Tibial nerve (tissue), 4 donors: ENCODE measurements at places on chromosomes 7 and 10. TPM values are rescaled to one million over a fixed set of nuclear protein-coding genes. Genes with fewer than 3 reads are reported as not detected.

- peak overlapping the region; percentile 77 for H3K4me3 ChIP-seq
- no peaks in the 10 kb centered on the region for H3K36me3 ChIP-seq
- no peaks in the 10 kb centered on the region for H3K27me3 ChIP-seq
- DNase-seq: peak; percentile 86
These were observed 16.2 kb downstream of the HSPB1 start for GRCh38 chr7:76318488-76319353.

CLRN3 gene
- total RNA-seq: not detected

- H3K27me3 ChIP-seq: no peaks in the 10 kb centered on the region
- H3K4me1 ChIP-seq: no peaks in the 10 kb centered on the region
- no peak for DNase-seq
- H3K4me3 ChIP-seq: no peak overlapping the region
These were observed 186.5 kb upstream of the BET1 start for GRCh38 chr7:94190599-94191061.

DNA sequence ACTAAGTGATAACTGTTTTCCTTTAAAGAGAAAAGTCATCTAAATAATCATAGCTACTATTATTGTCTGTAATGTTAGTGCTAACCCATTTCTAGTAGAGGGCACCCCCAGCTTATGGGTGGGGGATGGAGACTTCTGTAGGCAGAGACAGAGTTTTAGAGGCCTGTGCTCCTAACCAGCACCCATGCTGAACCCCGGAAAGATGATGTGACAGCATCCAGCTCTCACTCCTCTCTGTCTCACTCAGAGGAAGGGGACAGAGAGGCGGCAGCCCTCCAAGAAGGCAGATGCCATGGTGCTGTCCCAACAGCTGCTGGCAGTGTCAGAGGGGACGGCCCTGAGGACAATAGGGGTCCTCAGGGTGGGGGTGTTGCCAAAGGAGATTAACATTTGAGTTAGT is 74.4 kb upstream of the PRLHR start:
- H3K4me3 ChIP-seq: no peak overlapping the region
- peak overlapping the region; percentile 34 for H3K27ac ChIP-seq
- no peaks in the 10 kb centered on the region for H3K4me1 ChIP-seq

TAS2R5 gene
- total RNA-seq: 9.0 TPM

GRCh38 chr10:92222603-92223262 is 68.1 kb downstream of the CPEB3 start:
- H3K4me1 ChIP-seq: no peaks in the 10 kb centered on the region
- H3K27ac ChIP-seq: no peak overlapping the region
- H3K4me3 ChIP-seq: no peak overlapping the region
- H3K27me3 ChIP-seq: no peaks in the 10 kb centered on the region

GRCh38 chr10:101545898-101546297 is 42.2 kb downstream of the POLL start:
- no peak overlapping the region for H3K27ac ChIP-seq
- DNase-seq: no peak
- no peak overlapping the region for H3K4me3 ChIP-seq
- no peaks in the 10 kb centered on the region for H3K27me3 ChIP-seq
- H3K36me3 ChIP-seq: no peaks in the 10 kb centered on the region

DNA sequence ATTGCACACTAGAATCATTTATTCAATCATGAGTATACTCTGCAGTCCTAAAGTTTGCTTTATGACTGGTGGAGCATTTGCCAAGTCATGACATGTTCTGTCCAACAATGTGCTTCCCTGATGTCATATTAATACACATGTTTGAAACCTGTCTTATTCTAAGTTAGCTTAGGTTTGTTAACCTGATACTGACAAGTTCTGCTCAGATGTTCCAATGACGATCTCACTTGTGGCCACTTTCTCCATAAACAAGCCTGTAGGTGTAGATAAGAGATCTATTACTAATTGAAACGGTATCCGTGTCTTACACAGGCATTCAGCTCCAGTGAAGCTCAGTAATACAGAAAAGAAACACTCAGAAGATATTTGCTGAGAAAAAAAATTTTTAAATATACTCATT is 64.9 kb downstream of the GPR37 start:
- DNase-seq: no peak
- H3K4me1 ChIP-seq: no peaks in the 10 kb centered on the region
- no peaks in the 10 kb centered on the region for H3K36me3 ChIP-seq
- no peak overlapping the region for H3K27ac ChIP-seq
- no peak overlapping the region for H3K4me3 ChIP-seq

DNA sequence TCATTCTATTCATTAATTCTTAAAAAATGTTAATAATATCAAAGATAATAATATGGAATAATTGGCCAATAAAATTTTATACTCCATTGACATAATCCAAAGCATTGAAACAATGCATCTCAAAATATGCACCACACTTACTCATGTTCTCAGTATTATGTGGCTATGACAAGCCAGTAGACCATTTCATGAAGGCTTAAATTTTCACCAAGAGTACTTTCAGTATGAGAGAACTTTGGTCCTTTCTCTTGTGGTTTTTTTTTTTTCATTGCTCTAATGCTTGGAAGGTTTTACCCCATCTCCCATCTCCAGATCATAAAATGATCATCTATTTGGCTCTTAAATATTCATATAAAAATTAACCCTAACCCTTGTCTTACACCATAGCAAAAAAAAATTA is 45.5 kb upstream of the TMEM140 start:
- no peaks in the 10 kb centered on the region for H3K36me3 ChIP-seq
- no peaks in the 10 kb centered on the region for H3K4me1 ChIP-seq
- H3K4me3 ChIP-seq: no peak overlapping the region

OR2A12 gene
- total RNA-seq: not detected

- no peak for DNase-seq
- no peaks in the 10 kb centered on the region for H3K4me1 ChIP-seq
- H3K27me3 ChIP-seq: no peaks in the 10 kb centered on the region
- H3K4me3 ChIP-seq: no peak overlapping the region
- H3K27ac ChIP-seq: no peak overlapping the region
- H3K36me3 ChIP-seq: peaks cover 60% of the 10 kb centered on the region
These were observed 5.8 kb downstream of the BHLHA15 start for GRCh38 chr7:98216941-98217622.

DNA sequence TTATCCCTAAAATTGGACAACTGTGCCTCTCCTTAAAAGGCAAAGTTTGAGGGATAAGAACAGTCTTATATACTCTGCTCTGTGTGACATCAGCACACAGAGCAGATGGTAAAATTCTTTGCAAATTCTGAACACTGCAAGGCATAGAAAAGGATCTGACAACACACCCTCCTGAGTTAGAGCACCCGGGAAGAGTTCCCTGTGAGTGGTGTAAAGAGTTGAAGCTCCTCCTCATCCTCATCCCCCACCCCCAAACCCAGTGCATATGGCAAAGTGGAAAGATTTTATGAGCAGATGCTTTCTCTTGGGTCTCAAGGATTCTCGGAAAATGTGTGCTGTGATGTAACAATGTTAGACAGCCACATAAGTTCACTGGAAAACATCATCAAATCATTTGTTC is 40.0 kb upstream of the DGKI start:
- DNase-seq: no peak
- H3K36me3 ChIP-seq: peaks cover 23% of the 10 kb centered on the region
- no peaks in the 10 kb centered on the region for H3K4me1 ChIP-seq

DNA sequence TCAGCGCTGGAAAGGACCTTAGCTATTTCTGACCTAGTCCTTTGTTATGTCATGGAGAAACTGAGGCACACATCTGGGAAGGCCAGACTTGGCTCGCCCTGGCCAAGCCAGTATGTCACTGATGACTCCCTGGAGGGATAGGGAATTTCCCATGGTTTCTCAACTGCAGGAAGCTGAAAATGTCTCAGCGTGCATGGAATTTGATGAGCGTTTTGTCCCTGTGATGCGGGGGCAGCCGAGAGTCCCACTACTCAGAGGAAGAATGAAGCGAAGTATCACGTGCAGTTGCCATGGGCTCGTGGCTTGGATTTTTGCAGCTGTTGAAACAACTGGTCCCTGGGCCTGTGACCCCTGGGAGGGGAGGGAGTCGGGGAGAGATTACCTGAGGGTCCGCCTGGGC is 44.8 kb downstream of the CLIP2 start:
- H3K27me3 ChIP-seq: no peaks in the 10 kb centered on the region
- H3K4me3 ChIP-seq: no peak overlapping the region
- DNase-seq: no peak
- peaks cover 29% of the 10 kb centered on the region for H3K36me3 ChIP-seq

EPHB4 gene
- 15.5 TPM for total RNA-seq

- H3K36me3 ChIP-seq: no peaks in the 10 kb centered on the region
- H3K4me3 ChIP-seq: no peak overlapping the region
- H3K27me3 ChIP-seq: no peaks in the 10 kb centered on the region
These were observed 375.9 kb downstream of the NXPH1 start for GRCh38 chr7:8809320-8809719.

GRCh38 chr7:24384362-24385030 is 100.5 kb downstream of the NPY start:
- no peaks in the 10 kb centered on the region for H3K27me3 ChIP-seq
- H3K36me3 ChIP-seq: no peaks in the 10 kb centered on the region
- no peak overlapping the region for H3K27ac ChIP-seq
- no peak for DNase-seq
- no peaks in the 10 kb centered on the region for H3K4me1 ChIP-seq
- no peak overlapping the region for H3K4me3 ChIP-seq

DNA sequence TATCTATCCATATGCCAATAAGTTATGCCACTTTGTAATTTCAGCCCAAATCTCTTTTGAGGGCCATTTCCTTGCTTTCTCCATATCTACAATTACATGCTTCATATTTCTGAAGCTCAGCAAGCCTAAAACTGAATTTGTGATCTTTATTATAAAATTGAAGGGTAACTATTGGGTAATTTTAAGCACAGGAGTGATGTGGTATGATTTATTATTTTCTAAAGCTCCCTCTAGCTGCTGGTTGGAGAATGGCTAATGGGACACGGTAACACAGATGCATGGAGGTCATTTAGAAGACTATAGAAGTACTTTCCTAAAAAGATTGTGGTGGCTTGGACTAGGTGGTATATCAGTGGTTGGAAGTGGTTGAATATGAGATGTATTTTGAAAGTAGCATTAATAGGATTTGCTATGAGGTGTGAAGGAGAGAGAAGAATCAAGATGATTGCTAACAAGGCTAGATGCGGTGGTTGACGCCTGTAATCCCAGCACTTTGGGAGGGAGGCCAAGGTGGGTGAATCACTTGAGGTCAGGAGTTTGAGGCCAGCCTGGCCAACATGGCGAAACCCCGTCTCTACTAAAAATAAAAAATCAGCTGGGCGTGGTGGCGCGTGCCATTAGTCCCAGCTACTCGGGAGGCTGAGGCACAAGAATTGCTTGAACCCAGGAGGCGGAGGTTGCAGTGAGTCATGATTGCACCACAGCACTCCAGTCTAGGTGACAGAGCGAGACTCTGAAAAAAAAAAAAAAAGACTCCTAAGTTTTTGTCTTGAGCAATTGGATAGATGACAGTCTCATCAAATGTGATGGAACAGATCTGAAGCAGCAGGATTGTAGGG is 13.9 kb downstream of the KLHDC10 start:
- no peaks in the 10 kb centered on the region for H3K27me3 ChIP-seq
- H3K4me3 ChIP-seq: no peak overlapping the region
- no peak overlapping the region for H3K27ac ChIP-seq
- peaks cover 19% of the 10 kb centered on the region for H3K36me3 ChIP-seq
- DNase-seq: no peak
- H3K4me1 ChIP-seq: peaks cover 25% of the 10 kb centered on the region

CPEB3 gene
- 8.7 TPM for total RNA-seq

- H3K4me1 ChIP-seq: no peaks in the 10 kb centered on the region
- no peak for DNase-seq
- no peaks in the 10 kb centered on the region for H3K36me3 ChIP-seq
- H3K27ac ChIP-seq: no peak overlapping the region
- no peaks in the 10 kb centered on the region for H3K27me3 ChIP-seq
- no peak overlapping the region for H3K4me3 ChIP-seq
These were observed 1073.6 kb downstream of the XPNPEP1 start for GRCh38 chr10:108849688-108850087.

DNA sequence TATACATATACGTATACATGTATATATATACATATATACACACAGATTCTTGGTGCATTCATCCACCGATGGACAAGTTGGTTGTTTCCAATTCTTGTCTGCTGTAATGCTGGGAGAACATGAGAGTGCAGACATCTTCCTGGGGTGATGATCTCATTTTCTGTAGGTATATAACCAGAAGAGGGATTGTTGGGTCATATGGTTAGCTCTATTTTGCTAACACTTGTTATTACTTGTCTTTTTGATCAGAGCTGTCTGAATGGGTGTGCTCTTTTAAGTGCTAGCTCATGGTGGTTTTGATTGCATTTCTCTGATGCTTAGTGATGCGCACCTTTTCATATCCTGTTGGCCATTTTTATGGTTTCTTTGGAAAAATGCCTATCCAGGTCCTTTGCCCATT is 106.4 kb downstream of the TAX1BP1 start:
- H3K4me3 ChIP-seq: no peak overlapping the region
- no peaks in the 10 kb centered on the region for H3K27me3 ChIP-seq
- H3K4me1 ChIP-seq: peaks cover 3% of the 10 kb centered on the region
- H3K27ac ChIP-seq: no peak overlapping the region

MDFIC gene
- 70.2 TPM for total RNA-seq

ZNF212 gene
- total RNA-seq: 12.6 TPM

GRCh38 chr7:146479040-146479439 is 362.4 kb downstream of the CNTNAP2 start:
- no peaks in the 10 kb centered on the region for H3K36me3 ChIP-seq
- no peaks in the 10 kb centered on the region for H3K27me3 ChIP-seq
- H3K27ac ChIP-seq: no peak overlapping the region
- H3K4me1 ChIP-seq: no peaks in the 10 kb centered on the region

SPDYE11 gene
- total RNA-seq: not detected

CALHM1 gene
- total RNA-seq: not detected

- no peaks in the 10 kb centered on the region for H3K4me1 ChIP-seq
- H3K36me3 ChIP-seq: no peaks in the 10 kb centered on the region
- H3K27me3 ChIP-seq: peaks cover 3% of the 10 kb centered on the region
- no peak for DNase-seq
These were observed 8.8 kb upstream of the CCNJ start for GRCh38 chr10:96034625-96035024.

DNA sequence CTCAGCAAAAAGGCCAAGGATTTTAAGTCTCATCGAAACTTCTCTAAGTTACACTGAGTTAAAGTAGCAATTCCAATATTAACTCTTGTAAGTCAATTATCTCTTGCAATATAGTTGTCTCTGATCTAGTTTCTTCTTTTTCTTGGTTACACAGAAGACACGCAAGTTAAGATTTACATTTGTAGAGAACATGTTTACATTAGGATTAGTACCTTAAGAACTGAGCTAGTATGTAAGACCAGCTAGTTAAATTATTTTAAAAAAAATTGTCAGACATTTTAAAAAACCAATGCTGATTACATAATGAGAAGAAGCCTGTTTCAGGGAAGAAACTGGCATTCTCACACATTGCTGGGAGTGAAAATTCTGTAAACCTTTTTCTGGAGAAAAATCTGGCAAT is 31.4 kb downstream of the FRA10AC1 start:
- no peaks in the 10 kb centered on the region for H3K4me1 ChIP-seq
- no peak for DNase-seq
- peaks cover 79% of the 10 kb centered on the region for H3K36me3 ChIP-seq
- H3K27me3 ChIP-seq: no peaks in the 10 kb centered on the region
- H3K27ac ChIP-seq: no peak overlapping the region

WEE2 gene
- total RNA-seq: not detected
